ENCODE measurements at places on chromosomes 2 and 18. TPM values are rescaled to one million over a fixed set of nuclear protein-coding genes. Genes with fewer than 3 reads are reported as not detected.

EFR3B gene
- total RNA-seq = not detected

HAAO gene
- total RNA-seq = 0.73 TPM

DNA sequence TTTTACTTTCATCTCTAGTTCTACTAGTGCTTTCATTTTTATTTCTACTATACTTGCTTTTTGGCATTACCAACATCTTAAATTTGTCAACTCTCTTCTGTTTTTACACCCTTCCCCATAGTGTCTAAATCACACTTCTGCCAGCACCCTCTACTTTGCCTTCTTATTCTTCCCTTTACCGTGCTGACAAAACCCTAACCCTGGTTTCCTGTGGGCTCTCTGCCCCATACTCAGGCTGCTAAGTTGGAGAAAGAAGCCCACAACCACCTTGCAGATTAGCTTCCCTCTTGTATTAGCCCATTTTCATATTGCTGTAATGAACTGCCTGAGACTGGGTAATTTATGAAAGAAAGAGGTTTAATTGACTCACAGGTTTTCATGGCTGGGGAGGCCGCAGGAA is 24.8 kb downstream of the GIGYF2 start:
- no peaks in the 10 kb centered on the region for H3K27me3 ChIP-seq
- no peak overlapping the region for H3K27ac ChIP-seq
- H3K36me3 ChIP-seq = peaks cover 45% of the 10 kb centered on the region
- H3K4me3 ChIP-seq = no peak overlapping the region
- no peaks in the 10 kb centered on the region for H3K4me1 ChIP-seq

DNA sequence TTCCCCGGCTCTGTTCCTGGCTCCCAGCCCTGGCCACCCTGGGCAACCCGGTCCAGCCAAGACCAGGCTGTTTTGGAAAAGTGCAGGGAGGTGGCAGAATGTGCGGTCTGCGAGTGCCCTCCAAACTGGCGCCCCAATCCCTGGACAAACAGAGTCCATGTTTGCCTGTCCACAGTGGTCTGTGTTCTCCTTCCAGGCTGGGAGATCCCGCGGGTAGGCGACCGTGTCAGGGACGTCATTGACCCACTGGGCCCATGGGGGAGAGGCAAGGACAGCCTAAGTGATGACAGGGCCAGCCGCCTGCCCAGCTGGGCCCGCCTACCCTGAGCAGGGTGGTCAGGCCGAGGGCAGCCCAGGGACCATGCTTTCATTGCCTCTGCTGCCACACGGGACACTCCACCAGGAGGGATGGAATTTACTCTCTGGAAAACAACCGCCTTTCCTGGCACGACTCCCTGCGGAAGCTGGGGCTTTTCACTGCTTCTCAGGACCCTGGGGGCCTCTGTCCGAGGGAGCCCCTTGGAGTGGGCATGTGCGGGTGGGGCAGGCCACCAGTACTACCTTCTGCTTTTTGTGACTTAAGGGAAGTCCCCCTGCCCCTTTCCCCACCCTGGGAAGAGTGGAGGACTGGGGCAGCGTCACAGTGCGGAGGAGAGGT is 20.1 kb downstream of the CYP26B1 start:
- no peaks in the 10 kb centered on the region for H3K4me1 ChIP-seq
- no peak overlapping the region for H3K27ac ChIP-seq
- no peak overlapping the region for H3K4me3 ChIP-seq
- no peak for DNase-seq
- no peaks in the 10 kb centered on the region for H3K36me3 ChIP-seq

- no peaks in the 10 kb centered on the region for H3K27me3 ChIP-seq
- H3K27ac ChIP-seq = no peak overlapping the region
- no peak for DNase-seq
- no peak overlapping the region for H3K4me3 ChIP-seq
- no peaks in the 10 kb centered on the region for H3K36me3 ChIP-seq
Measured at GRCh38 chr2:85785871-85786270, 32.1 kb downstream of the ATOH8 start.
